Renal cortex interstitium (tissue), 15 donors: ENCODE measurements at places on chromosomes 12 and 14. TPM values are rescaled to one million over a fixed set of nuclear protein-coding genes. Genes with fewer than 3 reads are reported as not detected.

- no peak for DNase-seq
Measured at GRCh38 chr14:76863724-76864407, 37.7 kb downstream of the LRRC74A start.

DNA sequence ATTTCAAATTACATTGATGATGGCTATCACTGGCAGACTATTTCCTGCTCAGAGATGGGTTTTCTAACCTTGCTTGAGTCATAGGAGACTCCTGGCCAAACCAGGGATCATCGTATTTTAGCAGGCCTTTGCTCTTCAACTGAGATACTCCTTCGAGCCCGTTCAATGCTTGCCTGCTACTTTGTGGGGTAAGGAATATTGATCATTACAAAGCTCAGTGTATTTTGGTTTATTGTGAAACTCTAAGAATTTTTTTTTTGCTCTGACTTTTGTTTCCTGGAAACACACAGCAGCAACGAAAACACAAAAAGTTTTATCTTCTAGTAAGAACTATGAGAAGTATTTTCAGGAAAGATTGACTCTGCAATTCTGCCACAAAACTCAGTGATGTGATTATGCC lies 4.1 kb downstream of the GPRC5D start:
- no peak for DNase-seq

GRCh38 chr12:111753144-111753881 lies 13.4 kb upstream of the ALDH2 start:
- DNase-seq: no peak

- DNase-seq: no peak
Measured at GRCh38 chr12:92208613-92209121, 63.0 kb upstream of the BTG1 start.

DNA sequence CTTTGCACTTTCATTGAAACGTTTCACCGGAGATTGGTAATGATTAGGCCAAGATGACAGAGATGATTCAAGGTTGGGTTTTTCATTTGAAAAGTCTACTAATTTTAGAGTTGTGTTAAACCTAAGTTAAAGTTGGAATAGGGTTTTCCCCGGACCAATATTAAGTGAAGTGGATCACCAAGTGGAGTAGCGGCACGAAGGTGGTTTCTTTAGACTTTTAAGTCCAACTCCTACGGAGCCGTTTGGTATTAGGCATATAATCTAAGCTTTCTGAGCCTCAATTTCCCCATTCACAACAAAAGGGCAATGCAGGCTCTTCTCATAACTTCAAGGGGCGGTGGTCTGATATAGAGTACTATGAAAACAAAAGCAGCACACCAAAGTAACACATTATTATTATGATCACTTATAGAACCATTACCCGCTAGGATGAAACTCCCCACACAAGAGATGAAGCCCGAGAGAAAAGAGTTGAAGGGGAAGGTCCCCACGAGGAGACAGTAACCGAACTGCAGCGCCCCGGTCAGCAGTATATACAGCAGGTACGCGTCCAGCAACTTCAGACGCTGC lies 413 bp downstream of the DAD1 start:
- DNase-seq: no peak

GRCh38 chr14:45065540-45065939 lies 18.4 kb upstream of the PRPF39 start:
- no peak for DNase-seq

Gene FGFR1OP2
- 56.7 TPM for polyA plus RNA-seq

DNA sequence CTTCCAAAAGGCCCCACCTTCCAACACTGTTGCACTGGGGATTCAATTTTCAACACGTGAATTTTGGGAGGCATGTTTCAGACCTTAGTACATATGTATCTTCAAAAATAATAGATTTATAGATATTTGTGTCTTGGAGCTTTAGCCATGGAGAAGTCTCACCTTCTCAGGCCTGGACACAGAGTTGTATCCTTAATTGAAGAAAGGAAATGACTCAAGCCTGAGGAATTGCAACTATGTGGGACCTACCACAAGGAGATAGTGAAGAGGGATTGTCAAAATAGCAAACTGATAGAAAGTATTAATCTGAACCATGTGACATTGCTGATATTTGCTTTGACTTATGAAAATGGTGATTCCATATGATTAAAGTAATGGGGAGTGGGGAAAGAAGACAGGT lies 89.8 kb downstream of the ACSS3 start:
- no peak for DNase-seq

DNA sequence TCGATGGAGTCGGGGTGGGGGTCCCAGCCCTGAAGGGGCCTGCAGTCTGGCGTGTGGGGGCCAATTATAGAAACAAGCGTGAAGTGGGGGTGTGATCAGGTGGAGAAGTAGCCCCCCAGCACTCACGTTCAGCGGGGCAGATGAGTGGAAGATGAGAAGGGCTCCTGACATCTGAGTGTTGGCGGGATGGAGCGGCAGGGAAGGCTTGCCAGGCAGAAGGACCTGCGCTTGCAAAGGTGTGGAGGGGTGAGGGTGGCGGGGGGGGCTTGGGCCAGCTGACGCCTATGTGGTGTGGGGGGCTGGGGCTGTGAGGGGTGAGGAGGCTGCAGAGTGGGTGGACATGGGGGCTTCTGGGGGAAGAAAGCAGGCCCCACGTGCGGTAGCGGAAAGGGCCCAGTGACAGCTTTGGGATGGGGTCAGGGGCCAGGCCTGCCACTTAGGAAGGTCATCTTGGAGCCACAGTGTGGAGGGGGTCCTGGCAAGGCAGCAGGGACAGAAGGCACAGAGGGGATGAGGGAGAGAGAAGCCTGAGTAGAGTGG lies 22.2 kb upstream of the BEGAIN start:
- no peak for DNase-seq

- no peak for DNase-seq
Measured at GRCh38 chr12:128323145-128323920, 56.4 kb downstream of the TMEM132C start.
